ENCODE measurements at places on chromosomes 1 and 21. TPM values are rescaled to one million over a fixed set of nuclear protein-coding genes. Genes with fewer than 3 reads are reported as not detected.
A peak's percentile ranks its signal among the peaks of the same experiment; 100 is the strongest.

- no peak for DNase-seq
Observed at GRCh38 chr1:184672013-184672726, 82.5 kb downstream of the EDEM3 start.

- DNase-seq, result no peak
Observed at GRCh38 chr1:202416641-202417040, 68.1 kb downstream of the PPP1R12B start.

DNA sequence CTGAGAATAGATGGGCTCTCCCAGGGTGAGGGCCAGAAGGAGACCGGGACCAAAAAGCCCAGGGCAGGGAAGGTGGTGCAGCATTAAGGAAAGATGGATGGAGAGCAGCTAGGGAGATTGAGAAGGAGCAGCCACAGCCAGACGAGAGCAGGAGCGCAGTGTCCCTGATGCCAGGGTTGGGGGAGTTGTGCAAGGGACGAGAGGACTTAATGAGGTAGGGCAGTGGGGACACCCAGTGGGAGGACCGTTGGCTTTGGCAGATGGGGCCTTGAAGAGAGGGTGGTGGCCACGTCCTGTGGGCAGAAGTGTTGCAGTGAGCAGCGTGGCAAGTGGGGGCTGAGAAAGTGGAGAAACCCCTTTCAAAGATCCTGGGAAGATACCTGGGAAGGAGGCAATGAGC is 38.0 kb upstream of the KDM4A start:
- no peak for DNase-seq

DNA sequence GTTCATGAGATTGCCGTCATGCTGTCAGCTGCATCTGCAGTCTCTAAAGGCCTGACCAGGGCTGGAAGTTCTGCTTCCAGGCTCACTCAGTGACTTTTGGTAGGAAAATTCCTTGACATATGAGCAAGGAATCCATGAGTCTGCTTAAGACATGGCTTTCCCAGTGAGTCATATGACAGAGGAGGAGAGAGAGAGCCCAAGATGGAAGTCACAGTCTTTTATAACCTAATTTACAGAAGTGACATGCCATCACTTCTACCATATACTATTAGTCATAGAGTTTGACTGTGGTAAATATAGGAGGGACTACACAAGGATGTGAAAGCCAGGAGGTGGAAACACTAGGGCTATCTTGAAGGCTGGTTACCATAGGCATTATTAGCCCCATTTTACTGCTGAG is 115.2 kb downstream of the ROR1 start:
- no peak for DNase-seq

DNA sequence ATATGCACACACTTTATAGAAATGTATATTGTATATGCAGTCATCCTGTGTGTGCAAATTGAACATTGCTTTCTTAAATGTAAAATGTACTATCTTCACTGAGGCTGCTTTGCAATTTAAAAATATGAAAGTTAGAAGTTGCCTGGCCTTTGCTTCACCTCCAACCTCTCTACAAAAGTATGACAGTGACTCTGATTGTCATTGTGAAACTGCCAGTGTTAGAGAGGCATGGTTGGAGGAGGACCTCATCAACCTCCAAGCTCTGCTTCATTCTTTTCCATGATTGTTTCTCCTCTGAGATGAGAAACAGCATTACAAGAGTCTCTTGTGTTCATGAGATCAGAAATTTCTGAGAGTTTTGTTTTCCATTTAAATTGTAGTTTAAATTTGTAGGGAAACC is 185.5 kb downstream of the ZC3H11B start:
- DNase-seq, result no peak

DNA sequence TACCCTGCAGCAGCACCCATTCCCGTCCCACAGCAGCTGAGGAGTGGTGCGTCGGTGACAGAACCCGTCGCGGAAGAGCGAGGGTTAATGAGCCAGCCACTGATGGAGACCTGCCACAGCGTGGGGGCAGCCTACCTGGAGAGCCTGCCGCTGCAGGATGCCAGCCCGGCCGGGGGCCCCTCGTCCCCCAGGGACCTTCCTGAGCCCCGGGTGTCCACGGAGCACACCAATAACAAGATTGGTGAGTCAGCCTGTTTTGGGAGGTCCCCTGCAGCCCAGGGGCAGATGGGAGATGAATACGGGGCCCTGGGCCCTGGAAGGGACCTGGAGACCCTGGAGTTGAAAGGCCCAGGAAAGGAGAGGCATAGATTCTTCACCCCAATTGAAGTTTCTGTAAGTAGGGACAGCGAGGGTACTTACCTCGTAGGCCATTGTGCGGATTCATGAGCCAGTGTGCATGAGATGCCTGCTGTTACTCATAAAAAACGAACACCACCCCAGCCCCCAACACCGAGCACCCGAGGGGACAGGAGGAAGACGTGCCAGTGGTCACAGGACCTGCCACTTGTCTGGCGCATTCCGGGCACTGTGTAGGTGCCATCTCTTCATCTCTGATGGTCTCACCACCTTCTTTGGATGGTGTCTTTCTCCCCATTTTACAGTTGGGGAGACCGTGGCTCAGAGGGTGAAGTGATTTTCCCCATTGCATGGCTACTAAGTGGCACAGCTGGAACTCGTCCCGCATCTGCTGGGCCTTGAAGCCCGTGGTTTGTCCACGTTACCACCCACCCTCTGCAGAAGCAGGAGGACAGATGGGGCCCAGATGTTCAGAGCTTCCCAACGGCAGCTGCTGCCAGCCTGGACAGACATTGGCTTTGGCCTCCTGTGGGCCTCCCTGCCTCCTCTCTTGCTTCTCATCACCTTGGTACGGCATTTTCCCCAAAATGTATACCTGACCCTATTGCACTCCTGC is 28.3 kb upstream of the TNFRSF1B start:
- no peak for DNase-seq

- DNase-seq, result no peak
Observed at GRCh38 chr1:184455786-184456185, 69.0 kb downstream of the C1orf21 start.

DNA sequence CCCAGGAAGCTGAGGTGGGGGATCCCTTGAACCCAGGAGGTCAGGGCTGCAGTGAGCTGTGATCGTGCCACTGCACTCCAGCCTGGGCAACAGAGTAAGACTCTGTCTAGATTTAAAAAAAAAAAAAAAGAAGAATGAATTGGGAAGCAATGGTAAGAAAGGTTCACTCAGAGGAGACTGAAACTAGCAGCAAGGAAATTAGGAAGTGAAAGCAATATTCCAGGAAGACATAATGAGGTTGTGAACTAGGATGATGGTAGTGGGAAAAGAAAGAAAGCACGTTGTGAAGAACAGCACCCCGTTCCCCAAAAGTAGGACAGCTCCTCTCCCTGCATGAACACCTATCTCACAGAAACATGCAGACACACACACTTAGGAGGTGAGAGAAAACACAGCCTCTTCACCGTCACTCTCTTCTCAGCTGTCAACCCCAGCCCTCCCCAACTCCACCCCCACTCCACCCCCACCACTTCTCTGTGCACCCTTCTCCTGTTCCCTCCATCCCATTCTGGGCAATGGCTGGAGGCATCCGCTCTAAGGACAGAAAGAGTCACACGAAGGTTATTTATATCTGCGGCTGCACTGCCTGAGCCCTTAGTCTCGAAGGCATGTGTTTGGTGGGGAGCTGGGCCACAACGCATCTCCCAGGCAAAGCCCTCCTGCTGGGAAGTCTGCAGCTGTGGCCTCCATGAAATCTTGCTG is 101.8 kb upstream of the LPGAT1 start:
- no peak for DNase-seq

DNA sequence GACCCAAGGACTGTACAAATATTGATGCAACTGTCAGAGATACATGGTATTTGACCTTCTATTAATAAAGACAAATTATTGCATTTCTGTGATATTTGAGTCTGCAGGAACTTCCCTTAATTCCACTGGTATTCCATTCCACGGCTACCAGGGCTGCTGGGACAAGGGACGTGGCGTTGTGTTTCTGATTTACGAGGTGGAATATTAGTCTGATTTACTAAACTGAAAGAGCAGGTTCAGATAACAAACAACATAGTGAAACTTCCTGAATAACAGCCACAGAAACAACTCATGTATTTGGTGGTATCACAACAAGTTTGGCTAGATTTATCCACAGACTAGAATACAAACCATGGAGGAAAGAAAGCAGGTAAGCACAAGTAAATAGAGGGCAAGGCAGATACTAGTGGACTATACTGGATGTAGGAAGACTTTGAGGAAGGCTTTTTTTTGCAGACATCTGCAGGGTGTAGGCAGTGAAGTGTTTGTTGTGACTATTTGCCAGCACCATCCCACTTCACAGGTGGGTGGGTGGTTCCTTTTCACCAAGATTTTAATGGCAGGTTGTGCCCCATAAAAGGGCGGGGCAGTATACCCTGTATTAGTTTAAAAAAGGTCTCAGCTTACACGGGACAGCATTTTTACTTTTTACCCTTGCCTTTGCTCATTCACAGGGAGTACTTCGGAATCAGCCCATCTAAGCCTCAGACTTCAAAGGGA is 100.4 kb downstream of the FGGY start:
- no peak for DNase-seq

DNA sequence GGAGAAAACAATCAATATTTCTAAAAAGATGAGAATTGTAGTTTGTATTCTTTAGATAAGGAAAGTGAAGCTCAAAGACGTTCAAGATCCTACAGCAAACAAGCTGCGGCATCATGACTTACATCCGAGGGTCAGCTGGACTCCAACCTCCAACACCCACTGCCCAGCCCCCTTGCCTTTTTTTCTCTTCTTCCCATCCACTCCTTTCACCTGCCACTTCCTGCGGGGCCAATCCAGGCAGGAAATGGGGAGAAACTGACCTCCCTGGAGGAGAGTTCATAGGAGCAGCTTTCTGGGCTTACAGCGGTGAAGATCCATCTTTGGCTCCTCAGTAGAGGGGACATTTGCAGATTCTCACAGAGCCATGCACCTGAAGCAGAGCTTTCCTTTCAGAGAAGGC is 361.5 kb downstream of the PTPRU start:
- no peak for DNase-seq

GRCh38 chr1:37878071-37878470 is 18.7 kb upstream of the MTF1 start:
- no peak for DNase-seq

DNA sequence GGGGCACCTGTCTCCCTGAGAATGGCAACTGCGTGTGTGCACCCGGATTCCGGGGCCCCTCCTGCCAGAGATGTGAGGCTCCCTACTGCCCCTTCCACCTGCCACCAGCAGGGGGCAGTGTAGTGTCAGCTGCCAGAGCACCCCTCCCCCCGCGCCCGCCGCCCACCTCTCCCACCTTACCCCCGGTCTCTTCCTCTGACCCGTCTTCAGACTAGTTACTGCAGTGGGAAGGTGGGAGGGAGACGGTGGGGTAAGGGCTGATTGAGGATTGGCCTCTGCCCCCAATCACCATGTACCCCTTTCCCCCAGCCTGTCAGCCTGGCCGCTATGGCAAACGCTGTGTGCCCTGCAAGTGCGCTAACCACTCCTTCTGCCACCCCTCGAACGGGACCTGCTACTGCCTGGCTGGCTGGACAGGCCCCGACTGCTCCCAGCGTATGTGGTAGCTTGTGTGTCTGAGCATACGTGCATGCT is 10.1 kb upstream of the LRRC71 start:
- peak; percentile 54 for DNase-seq

- DNase-seq, result no peak
Observed at GRCh38 chr1:4965346-4966075, 311.1 kb downstream of the AJAP1 start.

GRCh38 chr1:236774926-236775325 is 20.2 kb upstream of the MTR start:
- DNase-seq, result no peak

DNA sequence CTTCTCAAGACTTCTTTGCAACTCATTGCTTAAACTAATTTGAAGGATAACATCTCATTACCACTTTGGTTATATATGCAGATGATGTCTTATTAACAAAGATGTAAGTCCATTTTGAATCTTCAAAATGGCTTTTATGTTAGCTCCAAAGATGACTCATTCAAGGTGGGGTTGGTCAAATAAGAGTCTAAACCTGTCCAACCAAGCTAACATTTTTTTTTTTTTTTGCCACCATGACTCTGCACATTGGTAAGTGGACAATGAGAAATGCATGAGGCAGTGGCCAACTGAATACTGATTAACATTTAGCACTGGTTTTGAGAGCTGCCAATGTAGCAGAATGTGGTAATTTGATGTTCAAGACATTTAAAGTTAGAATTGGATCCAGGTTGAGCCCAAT is 278 bp upstream of the KRTAP27-1 start:
- DNase-seq, result no peak

DNASE2B gene
- total RNA-seq, result 0.26 TPM

ITGB2 gene
- 0.47 TPM for total RNA-seq

TIAM1 gene
- 36.8 TPM for total RNA-seq

CRYBG2 gene
- total RNA-seq, result 13.8 TPM

PPFIA4 gene
- 0.87 TPM for total RNA-seq

MIXL1 gene
- 1.5 TPM for total RNA-seq

TLCD4 gene
- total RNA-seq, result 33.8 TPM

TMIGD3 gene
- total RNA-seq, result not detected

Measured in progenitor cell of endocrine pancreas (in vitro differentiated cells).